Mesenchymal stem cell (in vitro differentiated cells and primary cell): ENCODE measurements at places on chromosomes 1 and 21.
A peak's percentile ranks its signal among the peaks of the same experiment; 100 is the strongest.

DNA sequence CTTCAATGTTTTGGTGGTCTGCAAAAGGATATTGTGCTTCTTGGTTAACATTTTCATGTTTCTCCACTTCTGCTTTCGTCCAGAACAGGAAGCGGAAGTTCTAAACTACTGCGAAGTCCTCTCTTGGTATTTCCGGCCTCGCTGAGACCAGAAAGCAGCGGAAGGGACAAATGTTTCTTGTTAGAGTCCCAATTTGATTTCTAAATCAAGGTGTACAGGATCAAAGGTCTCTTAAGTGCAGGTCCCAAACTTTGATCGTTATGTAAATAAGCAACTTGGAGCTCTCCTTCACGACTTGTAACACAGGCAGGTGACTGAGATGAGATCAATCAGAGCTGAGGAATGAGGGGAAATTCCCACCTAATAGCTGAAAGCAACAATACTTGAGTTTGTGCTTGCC lies 40.1 kb upstream of the HMCN1 start:
- DNase-seq: no peak

GRCh38 chr1:62175568-62176179 lies 19.0 kb upstream of the L1TD1 start:
- DNase-seq: peak; percentile 41

- no peak for DNase-seq
Measured at GRCh38 chr21:29697555-29698193, 242.1 kb downstream of the GRIK1 start.

GRCh38 chr1:12406211-12407021 lies 176.6 kb downstream of the VPS13D start:
- DNase-seq: peak; percentile 20

DNA sequence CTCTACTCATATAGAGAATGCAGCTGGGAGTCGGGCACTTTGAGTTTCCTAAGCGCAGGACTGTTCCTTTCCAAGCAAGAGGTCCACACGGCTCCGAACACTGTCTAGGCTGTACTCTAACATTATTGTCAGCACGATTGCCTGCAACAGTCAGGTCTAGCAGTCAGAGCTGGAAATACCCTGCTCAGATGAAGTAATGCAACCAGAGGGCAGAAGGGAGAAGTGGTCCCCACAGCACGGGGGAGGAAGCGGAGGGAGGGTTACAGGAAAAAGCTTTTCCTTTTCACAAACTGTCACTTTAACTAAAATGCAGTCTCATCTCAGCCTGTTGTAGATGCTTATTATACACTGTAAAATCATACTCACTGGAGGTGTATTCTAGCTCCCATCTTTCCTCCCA lies 98.9 kb upstream of the SLC44A3 start:
- DNase-seq: no peak

DNA sequence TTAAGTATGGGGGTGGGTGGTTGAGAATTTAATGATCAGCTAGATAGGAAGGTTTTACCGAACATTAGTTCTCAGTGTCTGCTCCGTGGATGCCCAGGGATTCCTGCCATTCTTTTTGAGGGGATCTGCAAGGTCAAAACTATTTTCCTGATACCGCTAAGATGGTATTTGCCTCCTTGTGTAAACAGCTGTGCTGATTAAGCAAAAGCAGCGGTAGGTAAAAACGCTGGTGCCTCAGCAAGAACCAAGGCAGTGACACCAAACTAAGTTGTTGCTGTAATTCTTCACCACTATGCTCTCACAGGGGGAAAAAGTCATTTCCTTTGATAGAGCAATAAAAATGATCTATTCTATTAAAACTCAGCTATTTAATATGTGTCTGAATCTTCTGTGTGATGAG lies 229.0 kb downstream of the FMN2 start:
- DNase-seq: no peak

GRCh38 chr1:39858315-39858714 lies 25.0 kb downstream of the TRIT1 start:
- no peak for DNase-seq

GRCh38 chr21:31316072-31316471 lies 28.0 kb downstream of the TIAM1 start:
- DNase-seq: no peak

DNA sequence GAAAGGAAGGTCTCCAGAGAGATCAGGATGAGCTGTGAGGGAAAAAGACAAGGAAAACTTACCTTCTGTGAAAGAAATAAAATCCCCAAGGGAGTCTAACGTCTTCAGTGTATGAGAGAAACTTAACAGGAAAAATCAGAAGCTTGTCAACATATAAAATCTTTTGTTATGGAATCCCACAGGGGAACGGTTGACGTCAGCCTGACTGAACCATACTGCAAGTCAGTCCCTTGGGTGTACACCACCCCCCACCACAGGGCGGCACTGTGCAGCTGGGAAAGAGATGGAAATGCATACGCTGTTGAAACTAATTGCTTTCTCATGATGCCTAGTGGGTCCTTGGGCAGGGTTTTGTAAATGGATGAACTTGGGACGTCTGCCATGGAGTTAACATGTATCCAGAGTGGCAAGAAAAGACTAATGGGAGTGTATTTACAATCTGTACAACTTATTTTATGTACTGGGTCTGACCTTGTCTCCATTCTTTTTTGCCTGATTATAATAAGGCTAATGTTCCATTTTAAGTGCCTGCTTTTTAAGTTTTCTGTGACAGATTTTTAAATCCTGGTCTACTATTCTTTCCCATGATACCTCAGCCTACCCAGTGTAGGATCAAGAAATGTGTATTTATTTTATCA lies 22.7 kb downstream of the UTP25 start:
- DNase-seq: peak; percentile 61

GRCh38 chr1:154744352-154745035 lies 125.6 kb downstream of the KCNN3 start:
- DNase-seq: no peak

DNA sequence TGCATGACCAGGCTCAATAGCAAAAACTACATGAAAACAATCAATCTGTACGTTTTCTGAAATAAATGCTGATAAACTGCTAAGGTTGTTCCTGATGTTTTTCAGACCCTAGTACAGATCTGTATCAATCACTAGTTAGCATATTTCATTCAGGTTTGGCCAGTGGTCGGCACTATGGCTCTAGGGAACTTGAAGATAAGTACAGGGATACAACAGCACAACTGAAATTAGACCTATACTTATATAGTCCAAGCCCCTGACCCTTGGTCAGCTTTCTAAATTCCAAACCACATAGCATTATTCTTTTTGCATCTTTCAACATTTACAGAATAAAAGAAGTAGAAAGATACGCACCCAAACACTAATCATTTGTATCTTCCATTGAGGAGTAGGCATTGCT lies 142.7 kb downstream of the PLPPR4 start:
- no peak for DNase-seq

GRCh38 chr1:76209238-76209637 lies 134.7 kb downstream of the ST6GALNAC3 start:
- no peak for DNase-seq

DNA sequence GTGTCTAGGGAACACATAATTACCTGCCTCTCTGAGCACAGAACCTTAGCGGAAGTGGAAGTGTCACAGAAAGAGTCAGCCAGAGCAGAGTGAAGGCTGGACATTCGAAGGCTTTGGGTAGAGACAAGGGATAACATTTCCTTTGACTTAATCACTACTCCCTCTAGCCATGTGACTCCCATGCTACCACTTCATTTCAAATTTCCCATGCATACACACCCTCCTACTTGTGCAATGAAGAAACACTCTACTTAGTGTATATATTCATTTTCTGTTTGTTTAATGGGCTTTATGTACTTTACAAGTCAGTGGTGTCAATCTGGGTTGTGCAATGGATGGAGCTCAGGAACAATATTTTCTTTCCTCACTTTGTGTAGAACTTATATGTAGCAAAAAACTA lies 6.9 kb downstream of the ANKRD35 start:
- DNase-seq: peak; percentile 26

GRCh38 chr1:151916726-151917370 lies 7.5 kb upstream of the THEM4 start:
- DNase-seq: no peak

- DNase-seq: peak; percentile 85
Measured at GRCh38 chr1:23799570-23800399, 769 bp downstream of the GALE start.

GRCh38 chr1:57848406-57848805 lies 424.5 kb upstream of the DAB1 start:
- DNase-seq: peak; percentile 11

DNA sequence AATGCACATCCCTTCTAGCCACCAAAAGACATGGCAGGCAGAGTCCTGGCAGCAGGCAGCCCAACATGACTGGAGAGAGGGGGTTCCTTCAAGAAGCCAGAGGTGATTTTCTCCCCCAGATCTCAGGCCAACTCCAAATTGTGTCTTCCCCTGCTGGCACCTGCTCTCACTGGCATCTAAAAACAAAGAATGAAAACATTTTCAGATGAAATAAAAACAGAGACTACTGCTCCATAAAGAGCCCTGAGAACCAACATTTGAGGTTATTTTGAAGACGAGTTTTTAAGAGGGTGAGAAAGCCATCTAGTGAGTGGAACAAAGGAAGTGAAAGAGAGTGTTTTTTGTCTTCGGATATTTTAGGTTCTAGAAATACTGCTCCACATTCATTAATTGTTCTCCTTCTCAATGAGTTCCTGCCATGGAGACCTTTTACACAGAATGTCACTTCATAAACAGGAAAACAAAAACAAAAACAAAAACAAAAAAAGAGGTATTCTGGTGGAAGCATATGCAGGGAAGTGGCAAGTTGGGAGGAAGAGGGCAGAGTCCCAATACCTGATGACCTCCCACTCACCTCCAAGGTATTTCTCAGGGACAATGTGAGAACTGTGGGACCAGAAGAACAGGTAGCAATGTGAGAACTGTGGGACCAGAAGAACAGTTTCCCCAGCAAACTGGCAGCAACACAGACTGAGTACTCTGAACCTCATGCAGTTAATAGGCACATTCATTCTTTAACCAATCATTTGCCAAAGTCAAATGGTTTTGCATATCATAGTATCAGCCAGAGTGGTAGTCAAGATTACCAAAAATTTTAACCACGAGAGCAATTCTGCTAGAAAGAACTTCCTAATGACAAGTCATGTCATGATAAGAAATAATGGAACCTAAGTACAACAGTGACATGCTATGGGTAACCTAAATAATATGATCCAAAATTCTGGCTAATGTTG lies 50.0 kb downstream of the KIAA0319L start:
- no peak for DNase-seq

GRCh38 chr1:202144402-202145067 lies at the start of gene ARL8A:
Gene ARL8A, minus strand, starts transcription at chr1:202144737. Its CDS starts 165 bp downstream, at chr1:202144572.
- peak; percentile 54 for DNase-seq

GRCh38 chr1:92975551-92976232 lies 14.4 kb upstream of the DIPK1A start:
- no peak for DNase-seq

GRCh38 chr21:16312321-16312720 lies 582.5 kb downstream of the USP25 start:
- DNase-seq: no peak

GRCh38 chr1:188719735-188720134 lies 1757.9 kb downstream of the BRINP3 start:
- DNase-seq: no peak

DNA sequence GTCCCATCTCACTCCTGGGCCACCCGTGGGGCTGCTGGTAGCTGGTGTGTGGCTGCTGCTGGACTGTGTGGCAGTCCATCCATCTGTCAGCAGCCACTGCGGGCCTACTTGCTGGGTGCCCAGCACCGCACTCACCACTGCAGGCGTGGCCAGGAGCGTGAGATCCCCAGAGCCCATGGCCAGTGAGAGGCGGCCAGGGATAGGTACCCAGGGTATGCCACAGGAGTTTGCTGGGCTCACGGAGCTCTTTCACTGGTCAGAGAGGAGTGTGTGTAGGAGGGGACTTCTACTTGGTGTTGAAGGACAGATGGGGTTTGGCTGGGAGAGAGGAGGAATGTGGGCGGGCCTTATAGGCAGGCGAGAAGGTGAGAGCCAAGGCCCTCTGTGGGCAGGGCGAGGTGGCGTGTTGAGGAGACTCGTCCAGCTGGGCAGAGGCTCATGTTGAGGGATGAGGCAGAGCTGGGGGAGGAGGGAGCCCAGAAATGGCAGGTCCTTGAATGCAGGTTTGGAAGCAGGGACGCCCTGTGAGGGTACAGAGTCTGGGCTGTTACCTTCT lies 15.0 kb downstream of the QSOX1 start:
- no peak for DNase-seq

DNA sequence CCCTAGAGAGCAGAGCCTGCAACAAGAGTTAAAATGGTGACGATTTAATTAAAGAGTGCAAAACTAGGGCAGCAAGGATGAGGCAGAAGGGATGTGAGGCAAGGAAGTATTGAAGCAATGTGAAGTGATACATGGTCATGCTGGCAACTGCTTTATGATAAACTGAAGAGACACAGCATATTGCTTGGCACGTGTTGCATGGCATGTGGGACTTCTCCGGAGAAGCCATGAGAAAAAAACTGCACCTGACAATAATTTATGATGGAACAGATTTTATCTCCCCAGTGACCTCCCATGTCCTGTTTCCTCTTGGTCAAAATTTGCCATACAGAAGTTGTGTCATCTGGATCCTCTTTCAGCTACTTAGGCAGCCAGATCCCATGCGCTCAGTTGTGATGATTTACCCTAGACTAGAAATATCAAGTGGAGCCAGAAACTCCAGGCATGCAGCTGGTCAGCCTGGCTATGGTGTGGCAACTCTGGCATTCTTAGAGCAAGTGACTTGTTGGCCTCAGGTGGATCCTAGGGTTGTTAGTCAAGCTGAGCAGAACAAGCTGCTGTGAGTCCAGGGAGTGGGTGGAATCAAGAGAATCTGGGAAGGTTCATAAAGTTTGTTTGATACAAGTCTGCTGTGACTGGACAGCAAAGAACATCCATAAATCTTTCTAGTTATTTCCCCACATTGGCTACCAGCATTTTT lies 611.4 kb upstream of the USP24 start:
- peak; percentile 55 for DNase-seq

GRCh38 chr1:247551721-247552120 lies 2.8 kb downstream of the GCSAML start:
- DNase-seq: peak; percentile 76

GRCh38 chr1:100810360-100810759 lies 84.3 kb downstream of the EXTL2 start:
- no peak for DNase-seq

GRCh38 chr1:107251839-107252238 lies 111.0 kb downstream of the NTNG1 start:
- DNase-seq: no peak

- DNase-seq: peak; percentile 14
Measured at GRCh38 chr1:246373828-246374569, 133.1 kb downstream of the SMYD3 start.

- no peak for DNase-seq
Measured at GRCh38 chr1:22835636-22836319, 125.1 kb downstream of the EPHB2 start.
